ENCODE measurements at places on chromosomes 4 and X. TPM values are rescaled to one million over a fixed set of nuclear protein-coding genes. Genes with fewer than 3 reads are reported as not detected.

DNA sequence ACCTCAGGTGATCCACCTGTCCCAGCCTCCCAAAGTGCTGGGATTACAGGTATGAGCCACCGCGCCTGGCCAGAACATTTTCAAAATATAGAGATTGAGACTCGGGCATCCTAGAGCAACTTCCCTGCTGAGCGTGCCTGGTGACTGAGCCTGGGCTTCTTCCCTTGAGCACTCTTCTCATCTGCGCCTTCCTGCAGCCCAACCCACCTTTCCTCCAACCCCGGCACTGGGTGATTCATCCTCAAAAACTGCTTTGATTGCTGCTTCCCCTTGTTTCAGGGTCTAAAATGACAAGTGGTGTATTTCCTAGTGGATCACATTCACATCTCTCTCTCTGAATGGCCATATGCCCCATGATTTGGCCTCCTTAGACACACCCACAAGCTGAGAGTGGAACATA is 37.8 kb downstream of the PHKA2 start:
- H3K36me3 ChIP-seq, result no peaks in the 10 kb centered on the region
- no peak for DNase-seq
- H3K27ac ChIP-seq, result no peak overlapping the region
- no peaks in the 10 kb centered on the region for H3K4me1 ChIP-seq
- no peaks in the 10 kb centered on the region for H3K27me3 ChIP-seq

- H3K4me3 ChIP-seq, result no peak overlapping the region
- H3K27me3 ChIP-seq, result no peaks in the 10 kb centered on the region
- H3K27ac ChIP-seq, result no peak overlapping the region
- H3K36me3 ChIP-seq, result no peaks in the 10 kb centered on the region
These were observed 2.5 kb downstream of the ATP11C start for GRCh38 chrX:139930401-139930800.

GRCh38 chr4:67550451-67550850 is 5.1 kb upstream of the CENPC start:
- no peak for DNase-seq
- H3K27ac ChIP-seq, result no peak overlapping the region
- no peak overlapping the region for H3K4me3 ChIP-seq
- H3K27me3 ChIP-seq, result no peaks in the 10 kb centered on the region
- no peaks in the 10 kb centered on the region for H3K36me3 ChIP-seq

DNA sequence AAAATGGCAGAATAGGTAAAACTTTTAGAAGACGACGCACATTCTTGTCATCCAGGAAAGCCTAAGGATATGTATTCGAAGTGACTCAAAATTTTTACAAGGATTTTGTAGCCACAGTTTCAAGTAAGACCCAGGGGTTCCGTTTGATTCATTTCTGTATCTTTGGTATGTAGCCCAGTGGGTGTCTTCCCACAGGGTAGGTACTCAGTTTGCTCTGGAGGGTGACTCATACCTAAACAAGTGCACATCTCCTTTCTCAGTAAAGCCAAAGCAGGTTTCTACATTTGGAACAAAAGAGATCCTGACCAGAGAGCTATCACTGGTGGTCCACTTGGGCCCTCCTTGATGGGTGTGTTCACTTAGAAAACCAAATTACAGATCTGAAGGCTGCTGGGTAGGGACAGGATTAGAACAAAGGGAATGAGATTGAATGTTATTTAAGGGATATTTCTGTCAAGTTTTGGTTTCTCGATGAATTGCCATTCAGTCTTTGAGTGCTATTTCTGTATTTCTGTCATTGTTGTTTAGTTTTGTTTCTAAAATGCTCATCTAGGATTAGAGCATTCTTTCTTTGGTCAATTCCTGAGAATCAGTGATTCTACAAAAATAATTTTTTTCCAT is 56.1 kb downstream of the PLS3 start:
- DNase-seq, result no peak
- H3K36me3 ChIP-seq, result no peaks in the 10 kb centered on the region
- no peak overlapping the region for H3K4me3 ChIP-seq
- no peaks in the 10 kb centered on the region for H3K27me3 ChIP-seq

PPEF2 gene
- total RNA-seq, result not detected

DNA sequence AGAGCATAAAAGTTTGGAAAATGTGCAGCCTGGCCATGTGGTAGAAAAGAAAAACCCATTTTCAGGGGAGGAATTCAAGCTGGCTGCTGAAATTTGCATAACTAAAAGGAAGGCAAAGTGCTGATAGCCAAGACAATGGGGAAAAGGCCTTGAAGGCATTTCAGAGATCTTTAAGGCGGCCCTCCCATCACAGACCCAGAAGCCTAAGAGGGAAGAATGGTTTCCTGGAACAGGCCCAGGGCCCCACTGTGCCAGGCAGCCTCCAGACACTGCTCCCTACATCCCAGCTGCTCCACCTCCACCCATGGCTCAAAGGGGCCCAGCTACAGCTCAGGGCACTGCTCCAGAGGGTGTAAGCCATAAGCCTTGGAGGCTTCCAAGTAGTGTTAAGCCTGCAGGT is 158.0 kb upstream of the PRDX4 start:
- no peaks in the 10 kb centered on the region for H3K4me1 ChIP-seq
- no peak for DNase-seq
- H3K27me3 ChIP-seq, result no peaks in the 10 kb centered on the region
- H3K36me3 ChIP-seq, result no peaks in the 10 kb centered on the region

GRCh38 chrX:109847257-109848187 is 114.5 kb upstream of the ACSL4 start:
- H3K27me3 ChIP-seq, result no peaks in the 10 kb centered on the region
- no peaks in the 10 kb centered on the region for H3K4me1 ChIP-seq
- H3K4me3 ChIP-seq, result no peak overlapping the region

- no peak for DNase-seq
- no peaks in the 10 kb centered on the region for H3K36me3 ChIP-seq
- H3K27ac ChIP-seq, result no peak overlapping the region
- no peaks in the 10 kb centered on the region for H3K4me1 ChIP-seq
- no peaks in the 10 kb centered on the region for H3K27me3 ChIP-seq
- no peak overlapping the region for H3K4me3 ChIP-seq
These were observed 9.7 kb downstream of the TECRL start for GRCh38 chr4:64399313-64400109.

LDOC1 gene
- total RNA-seq, result 19.1 TPM

- no peak for DNase-seq
- no peaks in the 10 kb centered on the region for H3K27me3 ChIP-seq
- no peaks in the 10 kb centered on the region for H3K4me1 ChIP-seq
These were observed 56.2 kb upstream of the MAPK10 start for GRCh38 chr4:86416081-86416480.

- no peaks in the 10 kb centered on the region for H3K4me1 ChIP-seq
- H3K36me3 ChIP-seq, result no peaks in the 10 kb centered on the region
- H3K4me3 ChIP-seq, result no peak overlapping the region
- H3K27me3 ChIP-seq, result no peaks in the 10 kb centered on the region
These were observed 166.1 kb upstream of the WDFY3 start for GRCh38 chr4:85132570-85132969.

GRCh38 chr4:95508421-95508820 is 40.4 kb downstream of the UNC5C start:
- no peak overlapping the region for H3K4me3 ChIP-seq
- H3K36me3 ChIP-seq, result no peaks in the 10 kb centered on the region
- H3K27ac ChIP-seq, result no peak overlapping the region
- no peak for DNase-seq
- H3K4me1 ChIP-seq, result no peaks in the 10 kb centered on the region

- H3K27me3 ChIP-seq, result no peaks in the 10 kb centered on the region
- H3K36me3 ChIP-seq, result no peaks in the 10 kb centered on the region
- DNase-seq, result no peak
These were observed 268.7 kb upstream of the EMCN start for GRCh38 chr4:100786481-100786880.

DNA sequence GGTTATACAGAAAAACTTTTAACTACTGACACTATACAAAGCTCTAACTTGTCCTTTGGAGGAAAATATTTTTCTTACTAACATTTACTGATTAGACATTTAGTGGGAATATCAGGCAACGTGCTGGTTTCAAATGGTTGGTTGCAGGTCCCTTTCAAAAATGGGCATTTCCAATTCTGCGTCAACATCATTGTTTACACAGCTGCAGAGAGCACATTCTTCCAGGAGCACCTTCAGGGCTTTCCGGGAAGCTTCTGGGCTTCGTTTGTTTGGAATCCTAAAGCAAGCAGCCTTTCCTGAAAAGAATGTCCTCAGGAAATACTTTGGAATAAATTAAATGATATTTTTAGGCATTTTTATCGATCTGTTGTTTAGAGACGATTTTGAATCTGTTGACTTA is 289.7 kb downstream of the TRIML1 start:
- no peak overlapping the region for H3K27ac ChIP-seq
- H3K4me3 ChIP-seq, result no peak overlapping the region
- DNase-seq, result no peak
- H3K36me3 ChIP-seq, result no peaks in the 10 kb centered on the region

CFP gene
- 14.9 TPM for total RNA-seq

DNA sequence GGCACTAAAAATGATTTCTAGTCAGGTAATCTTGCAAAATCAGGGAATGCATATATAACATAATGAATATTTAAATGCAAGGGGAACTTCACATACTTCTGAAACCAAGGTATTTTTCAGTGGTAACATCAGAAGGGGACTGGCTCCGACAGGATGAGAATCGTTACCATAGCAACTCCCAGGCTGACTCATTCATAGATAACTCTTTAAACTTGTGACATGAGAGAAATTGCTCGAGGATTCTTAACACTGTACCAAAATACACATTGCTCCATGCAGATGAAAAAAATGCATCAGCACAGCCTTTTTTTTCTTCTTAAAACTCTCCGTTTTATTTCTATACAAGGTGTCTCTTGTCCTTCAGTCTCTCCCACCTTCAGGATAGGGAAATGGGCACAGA is 114.3 kb downstream of the GABRB1 start:
- H3K27ac ChIP-seq, result no peak overlapping the region
- no peaks in the 10 kb centered on the region for H3K36me3 ChIP-seq
- H3K4me1 ChIP-seq, result no peaks in the 10 kb centered on the region
- no peak for DNase-seq
- no peak overlapping the region for H3K4me3 ChIP-seq

DNA sequence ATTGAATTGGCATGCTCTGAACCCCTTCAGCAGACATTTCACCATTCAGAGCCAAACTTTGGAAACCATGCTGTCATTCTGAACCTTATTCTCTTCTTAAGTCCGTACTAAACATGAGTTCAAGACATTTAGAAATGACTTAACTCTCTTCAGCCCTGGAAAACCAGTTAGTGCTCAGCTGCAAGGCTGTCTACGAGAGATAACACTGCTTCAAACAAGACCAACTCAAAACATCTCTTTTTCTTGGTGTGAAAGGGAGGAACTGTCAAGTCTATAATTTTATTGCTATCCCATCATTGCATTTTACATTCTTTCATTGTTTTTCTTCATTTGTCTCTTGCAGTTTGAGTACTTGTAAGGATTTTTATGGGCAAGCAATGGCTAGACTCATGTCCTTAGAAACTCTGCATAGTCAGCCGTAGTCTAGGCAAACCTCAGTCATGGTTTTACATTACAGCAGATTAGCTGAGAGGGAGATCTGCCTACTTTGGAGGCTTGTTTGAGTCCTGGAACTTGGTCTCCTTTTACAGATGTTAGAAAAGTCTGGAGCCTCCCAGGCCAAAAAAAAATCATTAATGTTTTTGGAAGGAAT is 120.6 kb upstream of the JADE1 start:
- H3K36me3 ChIP-seq, result no peaks in the 10 kb centered on the region
- H3K27ac ChIP-seq, result no peak overlapping the region
- no peaks in the 10 kb centered on the region for H3K27me3 ChIP-seq
- DNase-seq, result no peak
- H3K4me1 ChIP-seq, result no peaks in the 10 kb centered on the region

MAGEE1 gene
- total RNA-seq, result 2.6 TPM

Data from upper lobe of right lung (tissue), 1 donor.